ENCODE measurements at places on chromosomes 5 and 9. TPM values are rescaled to one million over a fixed set of nuclear protein-coding genes. Genes with fewer than 3 reads are reported as not detected.

NEURL1B gene
- total RNA-seq, result 2.8 TPM

PCDHA4 gene
- 1.0 TPM for total RNA-seq

DNA sequence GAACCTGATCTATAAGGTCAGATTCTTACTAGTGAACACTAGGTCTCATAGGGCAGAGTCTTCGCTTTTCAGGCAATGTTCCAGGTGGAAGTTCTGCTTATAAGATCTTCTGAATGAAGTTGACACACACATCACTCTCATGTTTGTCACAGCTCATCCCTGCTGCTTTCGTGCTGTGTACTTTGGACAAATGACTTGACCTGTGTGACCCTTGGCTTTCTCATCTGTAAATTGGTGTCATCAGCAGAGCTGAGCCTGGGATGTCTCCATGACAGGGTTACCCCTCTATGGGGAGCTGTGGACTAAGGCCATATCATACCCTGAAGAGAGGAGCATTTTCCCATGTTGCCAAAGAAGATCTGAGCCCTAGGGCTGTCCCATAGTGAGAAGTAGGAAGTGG, 2.8 kb downstream of the DELE1 start:
- DNase-seq, result no peak

BHMT2 gene
- 8.0 TPM for total RNA-seq

DNA sequence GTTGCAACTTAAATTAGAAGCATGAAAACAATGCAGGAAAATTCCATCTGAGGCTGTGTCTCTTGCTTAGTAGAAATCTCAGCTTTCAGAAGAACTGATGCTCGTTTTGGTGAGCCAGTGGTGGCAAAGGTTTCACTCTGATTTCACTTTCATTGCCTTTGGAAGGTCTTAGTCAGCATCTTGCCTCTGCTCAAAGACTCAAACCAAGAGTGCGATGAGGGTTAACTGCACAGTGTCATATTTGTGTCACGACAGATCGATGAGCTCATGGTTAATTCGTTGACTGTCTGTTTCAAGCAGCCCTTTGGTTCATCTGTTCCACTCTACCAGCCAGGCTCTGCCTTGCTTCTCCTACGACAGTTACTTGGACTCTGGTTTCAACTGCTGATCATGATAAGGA, 331.3 kb upstream of the KIF2A start:
- DNase-seq, result no peak
